ENCODE measurements at places on chromosomes 6 and 20.

- no peak for DNase-seq
These were observed 114.5 kb downstream of the RNF144B start for GRCh38 chr6:18501663-18502013.

DNA sequence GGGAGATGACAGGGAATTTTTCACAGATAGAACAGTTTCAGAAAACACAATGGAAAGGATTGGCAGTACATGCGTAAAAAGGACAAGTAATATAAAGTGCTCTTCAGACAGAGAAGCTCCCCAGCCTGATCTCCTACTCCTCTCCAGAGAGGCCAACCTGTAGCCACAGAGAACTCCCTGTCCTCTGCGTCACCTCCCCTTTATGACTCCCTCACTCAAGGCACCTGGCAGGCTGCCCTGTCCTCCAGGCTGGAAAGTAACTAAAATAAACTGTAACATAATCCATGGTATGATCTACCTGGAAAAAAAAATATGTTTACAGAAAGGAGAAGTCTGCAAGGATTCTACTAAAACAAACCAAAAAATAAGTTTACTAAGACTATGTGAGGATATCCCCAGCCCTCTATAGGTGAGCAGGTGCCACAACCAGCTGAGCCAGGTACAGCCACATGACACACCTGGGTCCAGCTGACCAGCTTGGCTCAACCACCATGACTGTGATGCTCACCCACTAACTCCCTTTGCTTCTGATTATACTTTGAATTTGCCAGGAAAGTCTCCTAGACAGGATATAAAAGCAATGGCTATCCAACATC is 29.2 kb downstream of the MBOAT1 start:
- DNase-seq = no peak

DNA sequence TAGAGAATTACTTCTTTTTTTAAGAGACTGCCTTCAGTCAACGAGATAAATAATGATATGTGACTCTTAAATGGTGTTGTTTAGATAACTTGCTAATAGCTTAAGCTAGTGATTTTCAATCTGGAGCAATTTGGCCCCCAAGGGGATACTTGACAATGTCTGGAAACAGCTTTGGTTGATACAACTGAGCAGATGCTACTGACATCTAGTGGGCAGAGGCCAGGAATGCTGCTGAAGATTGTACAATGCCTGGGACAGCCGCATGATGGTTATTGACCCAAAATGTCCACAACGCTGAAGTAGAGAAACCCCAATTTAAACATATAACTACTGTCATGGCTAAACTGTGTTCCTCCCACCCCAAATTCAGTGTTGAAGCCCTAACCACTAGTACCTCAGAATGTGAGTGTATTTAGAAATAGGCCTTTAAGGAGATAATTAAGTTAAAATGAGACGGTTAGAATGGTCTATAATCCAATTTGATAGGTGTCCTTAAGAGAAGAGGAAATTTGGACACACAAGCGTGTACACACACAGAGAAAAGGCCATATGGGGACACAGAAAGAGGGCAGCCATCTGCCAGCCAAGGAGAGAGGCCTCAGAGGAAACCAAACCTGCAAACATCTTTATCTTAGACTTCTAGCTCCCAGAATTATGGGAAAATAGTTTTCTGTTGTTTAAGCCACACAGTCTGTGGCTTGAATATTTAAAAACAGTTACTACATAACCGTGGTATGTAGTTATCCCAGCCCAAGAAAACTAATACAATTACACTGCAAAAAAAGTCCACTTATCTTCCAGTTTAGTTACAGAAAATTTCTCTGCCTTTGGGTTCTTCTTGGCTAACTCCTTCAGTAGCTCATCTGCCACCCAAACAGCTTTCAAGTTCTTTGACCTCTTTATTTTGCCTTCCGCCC is 22.2 kb downstream of the RWDD2A start:
- peak; percentile 58 for DNase-seq

GRCh38 chr6:144544266-144544830 is 259.2 kb downstream of the UTRN start:
- no peak for DNase-seq

DNA sequence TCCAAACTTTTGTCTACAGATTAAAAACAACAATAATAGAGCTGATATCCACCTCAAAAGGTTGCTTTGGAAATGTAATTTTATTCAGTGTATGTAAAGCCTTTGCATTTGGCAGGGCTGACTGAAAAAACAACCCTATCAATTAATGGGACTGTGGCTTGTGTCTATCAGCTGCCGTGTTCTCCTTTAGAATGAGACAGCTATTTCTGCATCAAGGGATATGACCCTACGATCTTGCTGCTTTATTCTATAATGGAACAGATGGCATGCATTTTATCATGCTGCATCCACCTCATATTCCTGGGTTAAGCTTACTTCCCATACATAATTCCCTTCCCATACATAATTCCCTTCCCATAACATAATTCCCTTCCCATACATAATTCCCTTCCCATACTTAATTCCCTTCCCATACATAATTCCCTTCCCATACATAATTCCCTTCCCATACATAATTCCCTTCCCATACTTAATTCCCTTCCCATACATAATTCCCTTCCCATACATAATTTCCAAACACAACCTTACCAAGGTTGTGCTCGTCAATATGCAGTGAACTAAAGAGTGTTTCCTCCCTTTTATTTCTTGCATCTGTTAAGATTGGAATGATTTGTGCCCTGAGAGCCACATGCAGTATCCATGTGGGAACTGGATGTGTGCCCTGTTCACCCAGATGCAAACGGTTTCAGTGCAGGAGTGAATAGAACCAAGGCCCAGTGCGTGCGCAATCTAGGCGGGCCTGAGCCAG is 26.8 kb downstream of the SERPINB6 start:
- DNase-seq = no peak

GRCh38 chr6:5999688-6000608 is 6.8 kb downstream of the NRN1 start:
- DNase-seq = no peak

DNA sequence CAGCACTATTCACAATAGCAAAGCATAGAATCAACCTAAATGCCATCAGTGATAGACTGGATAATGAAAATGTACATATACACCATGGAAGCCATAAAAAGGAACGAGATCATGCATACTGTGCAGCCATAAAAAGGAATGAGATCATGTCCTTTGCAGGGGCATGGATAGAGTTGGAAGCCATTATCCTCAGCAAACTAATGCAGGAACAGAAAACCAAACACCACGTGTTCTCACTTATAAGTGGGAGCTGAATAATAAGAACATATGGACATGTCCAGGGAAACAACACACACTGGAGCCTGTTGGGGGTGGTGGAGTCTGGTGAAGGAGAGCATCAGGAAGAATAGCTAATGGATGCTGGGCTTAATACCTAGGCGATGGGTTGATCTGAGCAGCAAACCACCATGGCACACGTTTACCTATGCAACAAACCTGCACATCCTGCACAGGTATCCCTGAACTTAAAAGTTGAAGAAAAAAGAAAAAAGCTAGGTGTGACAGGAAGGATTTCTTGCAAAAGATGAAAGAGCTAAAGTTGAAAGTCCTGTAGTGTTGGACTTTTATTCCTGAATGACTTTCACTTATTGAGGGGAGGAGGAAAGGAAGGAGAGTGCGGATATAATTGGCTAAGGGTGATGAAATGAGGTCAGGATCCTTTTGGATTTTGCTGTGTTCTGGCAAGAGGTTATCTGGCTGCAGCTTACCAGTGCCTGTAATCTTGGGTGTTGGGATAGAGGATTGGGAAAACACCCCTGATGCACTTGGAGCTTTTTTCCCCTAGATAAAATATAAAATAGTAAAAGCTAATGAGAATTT is 8.5 kb downstream of the TRMT11 start:
- DNase-seq = no peak

DNA sequence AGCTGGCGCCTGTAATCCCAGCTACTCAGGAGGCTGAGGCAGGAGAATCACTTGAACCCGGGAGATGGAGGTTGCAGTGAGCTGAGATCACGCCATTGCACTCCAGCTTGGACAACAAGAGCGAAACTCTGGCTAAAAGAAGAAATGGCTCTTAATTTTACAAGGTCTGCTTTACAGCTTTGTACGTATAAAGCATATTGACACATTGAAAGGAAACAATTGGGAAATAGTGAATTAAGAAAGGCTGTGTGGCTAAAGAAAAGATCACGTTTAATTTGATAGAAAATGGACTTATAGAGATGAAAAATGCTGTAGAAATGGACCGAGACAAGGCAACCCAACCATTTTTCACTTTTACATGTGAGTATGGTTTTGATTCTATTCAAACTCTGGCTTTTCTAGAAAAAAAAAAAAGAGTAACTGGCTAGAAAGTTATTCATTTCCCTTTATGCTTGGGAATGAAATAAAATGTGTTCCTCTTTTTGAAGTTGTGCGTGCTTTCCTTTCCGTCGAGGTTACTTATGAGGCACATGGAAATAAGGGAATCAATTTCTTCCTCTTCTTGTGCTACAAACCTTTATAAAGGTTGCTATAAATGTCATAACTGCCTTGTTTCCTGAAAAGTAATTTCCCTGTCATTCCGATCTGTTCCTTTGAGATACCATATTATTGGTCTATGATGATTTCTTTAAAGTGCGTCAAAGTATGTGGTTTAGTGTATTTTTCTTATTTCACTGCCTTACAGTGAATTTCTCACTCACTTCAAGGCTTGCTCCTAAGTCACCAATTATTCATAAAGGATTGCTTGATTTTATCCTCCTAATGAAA is 29.4 kb downstream of the PFDN4 start:
- no peak for DNase-seq

DNA sequence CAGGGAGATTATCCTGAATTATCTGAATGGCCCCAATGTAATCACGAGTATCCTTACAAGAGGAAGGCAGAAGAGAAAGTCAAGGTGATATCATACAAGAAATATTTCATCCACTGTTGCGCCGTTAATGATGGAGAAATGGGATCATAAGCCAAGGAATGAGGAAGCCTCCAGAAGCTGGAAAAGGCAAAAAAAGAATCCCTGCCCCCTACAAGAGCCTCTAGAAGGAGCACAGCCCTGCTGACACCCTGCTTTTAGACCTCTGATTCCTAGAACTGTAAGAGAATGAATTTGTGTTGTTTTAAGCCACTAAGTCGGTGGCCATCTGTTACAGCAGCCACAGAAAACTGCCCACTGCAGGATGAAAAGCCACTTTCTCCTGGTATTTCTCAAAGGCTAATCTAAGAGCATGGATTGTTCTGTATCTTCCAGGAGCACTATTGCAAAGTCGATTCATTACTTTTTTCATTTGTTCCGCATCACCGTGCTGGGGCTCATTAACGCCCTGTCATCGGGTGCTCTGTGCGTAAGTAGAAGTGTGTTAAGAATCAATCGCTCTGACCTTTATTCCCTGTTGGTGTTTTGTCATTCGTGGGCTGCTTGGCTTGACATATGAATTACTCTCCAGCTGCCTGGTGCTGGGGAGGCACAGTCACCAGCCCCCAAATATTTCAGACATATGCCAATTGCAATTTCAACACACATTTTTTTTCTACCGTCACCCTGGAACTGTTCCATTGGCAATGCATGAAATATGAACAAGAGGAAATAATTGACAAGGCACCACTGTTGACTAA is 117.0 kb downstream of the PCSK2 start:
- no peak for DNase-seq

DNA sequence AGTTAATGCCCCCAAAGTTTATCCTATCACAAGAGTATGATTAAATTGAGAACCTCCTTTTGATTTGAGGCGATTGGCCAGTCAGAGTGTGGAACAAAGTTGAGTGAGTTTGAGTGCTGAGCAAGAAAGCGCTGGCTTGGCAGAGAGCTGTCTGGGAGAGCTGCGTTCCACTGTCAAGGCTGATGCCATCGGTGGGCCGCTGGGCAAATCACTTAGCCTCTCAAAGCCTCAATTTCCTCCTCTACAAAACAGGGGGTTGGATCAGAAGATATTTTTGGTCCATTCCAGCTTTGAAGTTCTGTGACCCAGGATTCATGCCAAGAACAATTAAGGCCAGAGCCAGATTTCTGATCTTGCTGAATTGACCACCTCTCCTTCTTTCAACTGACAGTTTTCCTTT is 60.2 kb downstream of the TMEM242 start:
- no peak for DNase-seq

DNA sequence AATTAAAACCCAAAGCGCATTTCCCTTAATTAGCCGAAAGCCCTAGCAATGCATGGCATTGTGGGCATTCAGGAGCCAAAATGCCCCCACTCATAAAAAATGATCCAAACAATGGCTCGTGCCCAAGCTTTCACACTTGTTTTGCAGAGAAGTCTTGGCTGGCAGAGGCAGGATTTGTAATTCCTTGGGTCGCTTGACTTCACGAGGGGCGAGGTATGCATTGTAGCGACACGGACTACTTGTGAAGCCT is 613 bp upstream of the SASH1 start:
- DNase-seq = no peak

DNA sequence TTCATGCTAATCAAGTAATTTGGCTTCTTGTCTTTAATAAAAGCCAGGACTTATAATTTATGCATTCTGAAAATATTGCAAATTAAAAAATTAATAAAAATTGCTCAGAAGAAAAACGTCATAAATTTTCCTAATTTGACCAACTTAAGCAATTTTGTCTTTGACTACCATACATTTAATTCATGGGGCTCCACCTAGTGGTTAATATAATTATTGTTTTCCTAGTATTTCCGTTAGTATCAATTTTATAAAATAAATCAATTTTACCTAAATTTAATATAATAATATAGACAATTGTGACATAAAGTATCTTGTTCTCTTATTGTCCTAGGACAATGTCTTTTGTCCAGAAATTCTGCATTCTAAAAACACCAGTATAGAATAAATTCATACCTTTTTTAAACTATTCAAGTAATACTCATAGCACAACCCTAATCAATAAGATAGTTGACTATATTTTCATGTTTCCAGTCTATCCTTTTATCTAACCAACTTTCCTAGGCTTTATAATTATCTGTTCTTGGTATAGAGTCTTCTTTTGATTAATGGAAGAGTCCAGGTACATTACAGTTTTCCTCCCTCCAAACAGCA is 319.9 kb downstream of the TRDN start:
- no peak for DNase-seq

DNA sequence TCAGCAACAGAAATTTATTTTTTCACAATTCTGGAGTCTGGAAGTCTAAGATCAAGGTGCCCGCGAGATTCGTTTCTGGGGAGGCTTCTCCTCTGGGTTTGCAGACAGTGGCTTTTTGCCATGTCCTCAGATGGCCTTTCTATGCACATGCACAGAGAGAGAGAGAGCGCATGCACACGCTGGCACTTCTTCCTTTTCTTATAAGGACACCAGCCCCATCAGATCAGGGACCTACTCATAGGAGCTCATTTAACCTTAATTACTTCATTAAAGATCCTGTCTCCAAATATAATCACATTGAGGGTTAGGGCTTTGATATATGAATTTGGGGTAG is 260.7 kb upstream of the PLCB4 start:
- DNase-seq = no peak

- no peak for DNase-seq
These were observed 458.7 kb upstream of the RUNX2 start for GRCh38 chr6:44869321-44869897.

GRCh38 chr6:46201702-46202101 is 30.9 kb upstream of the ENPP5 start:
- DNase-seq = no peak
